ENCODE measurements at places on chromosomes 2 and 18.
A peak's percentile ranks its signal among the peaks of the same experiment; 100 is the strongest.

- DNase-seq: peak; percentile 23
These were observed 479.7 kb downstream of the PARD3B start for GRCh38 chr2:205024822-205025518.

GRCh38 chr2:63651356-63651755, 62.6 kb downstream of the MDH1 start:
- no peak for DNase-seq

- DNase-seq: no peak
These were observed 64.3 kb upstream of the MSTN start for GRCh38 chr2:190126798-190127197.

GRCh38 chr2:200650195-200650594, 64.4 kb downstream of the AOX1 start:
- no peak for DNase-seq

- no peak for DNase-seq
These were observed 104.9 kb downstream of the RIT2 start for GRCh38 chr18:43010611-43011010.

GRCh38 chr2:26801328-26801727, 15.5 kb downstream of the CENPA start:
- no peak for DNase-seq

GRCh38 chr2:138794724-138795123, 14.5 kb upstream of the NXPH2 start:
- no peak for DNase-seq

- DNase-seq: no peak
These were observed 51.3 kb downstream of the DLGAP1 start for GRCh38 chr18:4403836-4404235.

DNA sequence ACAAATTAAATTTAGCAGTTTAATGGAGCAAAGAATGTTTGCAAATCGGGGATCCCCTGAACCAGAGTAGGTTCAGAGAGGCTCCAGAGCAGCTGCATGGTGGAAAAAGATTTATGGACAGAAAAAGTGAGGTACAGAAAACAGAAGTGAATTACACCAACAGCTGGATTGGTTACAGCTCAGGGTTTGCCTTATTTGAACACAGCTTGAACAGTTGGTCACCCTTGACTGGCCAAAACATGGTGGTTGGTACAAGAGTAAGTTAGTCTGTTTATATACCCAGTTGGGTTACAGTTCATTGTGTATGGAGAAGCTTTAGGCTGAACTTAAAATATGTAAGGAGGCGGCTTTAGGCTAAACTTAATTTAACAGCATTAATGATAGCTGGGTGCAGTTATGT, 5.4 kb upstream of the CDCA7 start:
- no peak for DNase-seq

GRCh38 chr18:36942264-36942663, 113.3 kb downstream of the KIAA1328 start:
- peak; percentile 2 for DNase-seq

- no peak for DNase-seq
These were observed 193.5 kb downstream of the EIPR1 start for GRCh38 chr2:3184167-3184566.

GRCh38 chr2:182845794-182846417, 20.5 kb downstream of the FRZB start:
- no peak for DNase-seq

DNA sequence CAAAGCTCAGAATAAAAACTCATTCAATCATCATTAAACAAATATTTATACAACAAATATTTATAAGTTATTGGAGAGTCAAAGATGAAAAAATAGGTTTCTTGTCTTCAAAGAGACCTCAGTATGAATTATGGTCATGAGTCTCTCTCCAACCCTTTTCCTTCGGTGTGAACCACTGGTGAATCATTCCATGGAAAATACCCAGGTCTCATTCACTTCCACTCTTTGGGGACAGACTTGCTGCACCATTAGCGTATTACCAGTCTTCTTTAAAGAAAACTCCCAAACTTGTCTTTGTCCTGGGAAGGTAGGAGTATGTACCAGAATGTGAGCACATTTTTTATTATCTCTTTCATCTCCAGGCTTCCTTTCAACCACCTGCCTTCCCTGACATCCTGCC, 257.4 kb upstream of the RBMS1 start:
- DNase-seq: no peak

GRCh38 chr18:63970809-63971205, 926 bp downstream of the SERPINB8 start:
- no peak for DNase-seq

GRCh38 chr18:61840324-61840723, 52.5 kb downstream of the RNF152 start:
- no peak for DNase-seq

- DNase-seq: no peak
These were observed 324.1 kb downstream of the CCDC178 start for GRCh38 chr18:33116376-33116775.

DNA sequence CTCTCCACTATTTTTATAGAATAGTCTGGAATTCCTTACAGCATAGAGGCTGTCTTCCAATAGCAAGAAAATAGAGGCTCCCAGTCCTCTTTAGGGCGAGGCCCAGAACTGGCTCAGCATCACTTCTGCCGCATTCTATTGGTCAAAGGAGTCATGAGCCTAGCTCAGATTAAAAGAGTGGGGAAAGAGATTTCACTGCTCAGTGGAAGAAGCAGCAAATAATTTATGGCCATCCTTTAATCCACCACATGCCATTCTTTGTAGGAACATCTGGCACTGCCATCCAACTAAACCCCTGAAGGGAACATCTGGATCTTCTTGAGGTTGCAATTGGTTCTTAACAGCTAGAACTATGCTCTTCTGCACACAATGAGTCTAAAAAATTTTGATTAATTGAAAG, 43.4 kb upstream of the NEUROD1 start:
- DNase-seq: no peak
